Activated CD4-positive, CD25-positive, alpha-beta regulatory T cell treated with anti-CD3 and anti-CD28 coated beads, Interleukin-2, amount 50 U/mL, for 16 hours (primary cell): ENCODE measurements at places on chromosomes 13 and 19.

- no peak for DNase-seq
Measured at GRCh38 chr19:5309438-5310204, 31.0 kb downstream of the PTPRS start.

GRCh38 chr13:36737524-36738083, 63.8 kb downstream of the SERTM1 start:
- no peak for DNase-seq

DNA sequence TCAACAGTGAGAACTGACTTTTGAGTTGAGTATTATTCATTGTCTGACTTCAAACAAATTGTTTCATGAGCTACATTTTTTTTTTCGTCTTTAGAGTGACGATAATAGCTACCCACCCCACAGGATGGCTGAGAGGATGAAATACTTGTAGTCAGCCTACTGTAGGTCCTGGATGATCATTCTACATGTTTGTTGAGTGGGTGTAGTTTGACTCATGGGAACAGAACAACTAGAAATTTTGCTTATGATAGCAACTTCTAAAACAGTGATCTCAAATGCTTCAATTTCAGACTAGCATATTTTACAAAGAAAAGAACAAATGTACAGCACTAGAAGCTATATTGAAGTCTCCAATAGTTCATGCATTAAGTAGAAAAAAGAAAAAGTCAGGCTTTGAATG, 651.8 kb downstream of the PCDH9 start:
- no peak for DNase-seq

GRCh38 chr19:58471736-58472135, 4.4 kb upstream of the ZNF446 start:
- no peak for DNase-seq

DNA sequence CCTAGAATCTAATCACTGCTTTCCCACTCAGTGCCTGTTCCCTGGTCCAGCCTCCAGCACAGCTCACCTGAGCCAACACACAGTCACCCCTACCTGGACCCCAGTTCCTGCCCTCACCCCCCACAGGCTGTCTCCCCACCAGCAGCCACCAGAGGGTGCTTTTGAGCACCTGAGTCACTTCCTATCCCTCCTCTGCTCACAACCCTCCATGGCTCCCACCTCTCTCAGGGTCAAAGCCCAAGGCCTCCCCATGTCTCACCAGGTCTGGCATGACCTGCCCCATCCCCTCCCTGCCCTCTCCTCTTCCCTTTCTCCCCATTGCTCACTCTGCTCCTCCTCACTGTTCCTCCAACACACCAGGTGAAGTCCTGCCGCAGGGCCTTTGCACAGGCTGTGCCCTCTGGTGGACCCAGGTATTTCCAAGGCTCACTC, 7.1 kb upstream of the DPP9 start:
- DNase-seq: peak; percentile 38

DNA sequence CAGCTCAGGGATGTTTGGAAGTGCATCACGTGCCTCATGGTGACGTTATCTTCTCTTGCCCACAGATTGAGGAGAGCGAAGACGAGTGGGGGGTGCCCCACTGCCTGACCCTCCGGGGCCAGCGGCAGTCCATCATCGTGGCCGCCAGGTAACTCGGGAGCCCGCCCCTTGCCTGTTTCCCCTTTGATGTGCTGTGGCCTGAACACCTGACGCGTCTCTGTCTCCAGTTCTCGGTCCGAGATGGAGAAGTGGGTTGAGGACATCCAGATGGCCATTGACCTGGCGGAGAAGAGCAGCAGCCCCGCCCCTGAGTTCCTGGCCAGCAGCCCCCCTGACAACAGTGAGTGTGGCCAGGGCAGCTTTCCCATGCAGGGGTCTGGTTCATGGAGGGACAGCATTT, 137.0 kb downstream of the STK24 start:
- DNase-seq: no peak

DNA sequence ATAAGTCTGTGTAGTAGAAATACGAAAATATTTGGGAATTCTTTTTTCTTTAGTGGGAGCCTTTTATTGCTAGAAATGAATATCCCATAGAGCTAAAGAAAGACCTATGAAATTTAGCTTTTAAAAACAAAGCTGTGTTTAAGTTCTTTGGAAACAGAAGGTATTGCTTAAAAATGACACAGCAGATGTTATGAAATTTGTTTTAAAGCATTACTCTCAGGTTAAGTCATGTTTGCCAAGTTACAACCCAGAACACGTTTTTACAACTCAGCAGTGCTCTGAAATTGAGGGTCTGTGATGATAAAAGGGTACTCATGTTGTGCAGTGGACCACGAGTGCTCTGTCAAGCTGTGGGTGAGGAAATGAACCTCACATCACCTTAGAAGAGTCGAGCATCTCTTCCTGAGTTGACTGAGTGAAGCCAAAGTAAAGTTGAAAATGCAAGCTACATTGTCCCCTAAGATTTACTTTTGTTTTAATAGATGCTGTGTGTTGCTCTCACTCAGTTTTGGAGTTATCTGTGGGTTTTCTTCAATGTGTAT, 161.1 kb downstream of the SHISA2 start:
- DNase-seq: no peak

GRCh38 chr19:4728871-4729270, 5.2 kb upstream of the DPP9 start:
- DNase-seq: no peak

DNA sequence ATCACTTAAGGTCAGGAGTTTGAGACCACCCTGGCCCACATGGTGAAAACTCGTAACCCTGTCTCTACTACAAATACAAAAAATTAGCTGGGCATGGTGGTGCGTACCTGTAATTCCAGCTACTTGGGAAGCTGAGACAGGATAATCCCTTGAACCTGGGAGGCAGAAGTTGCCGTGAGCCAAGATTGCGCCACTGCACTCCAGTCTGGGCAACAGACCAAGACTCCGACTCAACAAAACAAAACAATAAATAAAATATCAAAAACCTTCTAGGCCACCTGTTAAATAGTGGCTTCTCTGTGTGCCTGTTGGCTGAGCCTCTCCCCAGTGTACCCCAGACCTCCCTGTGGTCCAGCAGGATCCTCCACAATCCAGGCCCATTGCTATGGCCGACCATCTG, 3.3 kb upstream of the PSMD8 start:
- DNase-seq: no peak

DNA sequence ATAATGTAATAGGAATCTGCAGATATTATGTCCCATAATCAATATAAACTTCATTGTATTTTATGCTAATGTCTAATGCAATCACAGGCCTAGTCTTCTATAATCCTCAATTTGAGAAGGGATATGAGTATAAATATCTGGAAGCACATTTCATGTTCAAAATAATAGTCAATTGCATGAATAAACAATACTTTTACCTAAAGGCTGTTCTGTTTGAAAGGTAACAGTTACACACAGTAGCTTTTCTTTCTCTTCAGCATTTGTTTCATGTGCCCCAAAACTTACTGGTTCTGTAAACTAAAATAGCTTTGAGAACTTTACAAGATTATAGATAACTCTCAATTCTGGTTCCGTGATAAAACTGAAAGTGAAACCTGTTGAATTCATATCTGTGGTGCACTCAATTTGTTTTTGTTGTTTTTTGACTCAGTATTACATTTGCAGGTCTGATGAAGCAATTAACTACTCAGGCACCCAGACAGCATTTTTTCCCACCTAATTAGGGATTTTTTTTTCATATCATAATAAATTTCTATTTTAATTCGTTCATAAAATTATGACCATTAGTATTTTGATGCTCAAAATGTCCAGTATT, 1193.8 kb downstream of the SLITRK1 start:
- DNase-seq: no peak

GRCh38 chr19:58366585-58367430, 4.3 kb upstream of the ZNF497 start:
- no peak for DNase-seq

- DNase-seq: no peak
Measured at GRCh38 chr19:35587321-35587720, 1.3 kb downstream of the PMIS2 start.

- DNase-seq: no peak
Measured at GRCh38 chr19:49930483-49931011, 1.2 kb upstream of the NUP62 start.

GRCh38 chr19:2474232-2475017, 1.5 kb upstream of the GADD45B start:
- DNase-seq: peak; percentile 77

- no peak for DNase-seq
Measured at GRCh38 chr13:26787961-26788360, 27.4 kb upstream of the GPR12 start.

DNA sequence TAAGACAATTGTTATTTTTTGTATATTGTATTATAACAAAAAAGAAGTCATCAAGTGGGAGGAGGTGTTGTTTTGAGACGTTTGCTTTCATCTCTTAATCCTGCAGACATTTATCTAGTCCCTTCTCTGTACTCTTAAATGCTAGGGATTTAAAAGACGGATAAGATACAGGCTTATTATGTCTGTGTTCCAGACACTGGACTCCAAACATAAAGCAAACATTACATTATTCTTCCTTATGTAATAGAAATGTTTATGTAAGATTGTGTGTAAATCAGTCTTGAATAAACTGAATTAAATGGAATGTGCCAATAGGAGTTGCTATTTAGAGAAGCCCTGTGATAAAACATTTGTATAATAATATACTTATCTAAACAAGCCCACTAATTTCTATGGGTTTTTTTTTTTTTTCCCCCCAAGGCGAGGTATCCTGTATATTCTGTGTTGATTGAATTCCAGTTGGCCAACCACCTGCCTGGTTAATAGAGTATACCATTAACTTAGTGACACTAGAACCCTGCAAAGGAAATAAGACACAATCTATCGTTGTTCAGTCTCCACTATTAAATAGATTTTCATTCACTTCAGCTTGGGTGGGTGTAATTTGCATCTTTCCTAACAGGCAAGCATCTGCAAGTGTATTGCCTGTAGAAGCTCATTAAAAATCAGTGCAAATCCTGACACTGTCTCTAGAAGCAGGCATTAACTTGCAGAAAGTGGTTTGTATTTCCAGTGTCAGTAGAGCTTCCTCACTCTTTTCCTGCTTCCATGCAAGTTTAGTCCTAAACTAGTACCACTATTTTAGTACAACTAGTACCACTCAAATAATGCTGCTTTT, 69.0 kb downstream of the LRCH1 start:
- no peak for DNase-seq

DNA sequence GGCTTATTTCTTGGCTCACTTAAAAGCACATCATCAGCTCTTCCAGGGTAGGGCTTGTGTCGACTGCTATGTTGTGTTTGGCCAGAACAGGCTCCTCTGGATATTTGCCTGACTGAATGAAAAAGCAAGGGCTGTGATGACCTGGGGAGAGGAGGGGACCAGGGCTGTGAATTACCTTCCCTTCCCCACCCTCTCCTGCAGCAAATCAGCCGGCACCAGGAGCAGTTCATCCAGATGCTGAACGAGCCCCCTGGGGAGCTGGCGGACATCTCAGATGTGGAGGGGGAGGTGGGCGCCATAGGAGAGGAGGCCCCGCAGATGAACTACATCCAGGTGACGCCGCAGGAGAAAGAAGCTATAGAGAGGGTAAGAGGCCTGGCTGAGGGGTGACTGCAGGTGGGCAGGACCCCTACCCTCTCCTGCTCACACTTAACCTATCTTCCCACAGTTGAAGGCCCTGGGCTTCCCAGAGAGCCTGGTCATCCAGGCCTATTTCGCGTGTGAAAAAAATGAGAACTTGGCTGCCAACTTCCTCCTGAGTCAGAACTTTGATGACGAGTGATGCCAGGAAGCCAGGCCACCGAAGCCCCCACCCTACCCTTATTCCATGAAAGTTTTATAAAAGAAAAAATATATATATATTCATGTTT, 4.4 kb downstream of the GADD45GIP1 start:
- DNase-seq: no peak

- DNase-seq: no peak
Measured at GRCh38 chr19:37513397-37513796, 6.7 kb downstream of the ZNF793 start.

DNA sequence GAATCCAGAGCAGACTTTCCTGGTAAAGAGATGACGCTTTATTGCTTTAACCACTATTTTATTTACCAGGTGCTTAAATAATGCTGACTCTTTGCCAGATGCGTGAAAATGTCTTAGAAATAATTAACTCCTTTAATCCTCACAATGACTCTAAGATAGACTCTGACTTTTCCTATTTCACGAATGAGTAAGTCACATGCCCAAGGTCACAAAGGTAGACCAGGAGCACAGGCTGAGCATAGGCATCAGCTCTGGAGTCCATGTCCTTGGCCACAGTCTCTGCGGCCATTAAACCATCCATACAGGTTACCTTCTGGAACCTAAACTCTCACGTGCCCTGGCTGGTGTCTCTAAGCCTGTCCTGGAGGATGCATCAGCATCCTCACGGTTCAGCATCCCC, 87.3 kb downstream of the ERCC5 start:
- DNase-seq: no peak

GRCh38 chr13:34127523-34127922, 309.6 kb downstream of the RFC3 start:
- DNase-seq: no peak

DNA sequence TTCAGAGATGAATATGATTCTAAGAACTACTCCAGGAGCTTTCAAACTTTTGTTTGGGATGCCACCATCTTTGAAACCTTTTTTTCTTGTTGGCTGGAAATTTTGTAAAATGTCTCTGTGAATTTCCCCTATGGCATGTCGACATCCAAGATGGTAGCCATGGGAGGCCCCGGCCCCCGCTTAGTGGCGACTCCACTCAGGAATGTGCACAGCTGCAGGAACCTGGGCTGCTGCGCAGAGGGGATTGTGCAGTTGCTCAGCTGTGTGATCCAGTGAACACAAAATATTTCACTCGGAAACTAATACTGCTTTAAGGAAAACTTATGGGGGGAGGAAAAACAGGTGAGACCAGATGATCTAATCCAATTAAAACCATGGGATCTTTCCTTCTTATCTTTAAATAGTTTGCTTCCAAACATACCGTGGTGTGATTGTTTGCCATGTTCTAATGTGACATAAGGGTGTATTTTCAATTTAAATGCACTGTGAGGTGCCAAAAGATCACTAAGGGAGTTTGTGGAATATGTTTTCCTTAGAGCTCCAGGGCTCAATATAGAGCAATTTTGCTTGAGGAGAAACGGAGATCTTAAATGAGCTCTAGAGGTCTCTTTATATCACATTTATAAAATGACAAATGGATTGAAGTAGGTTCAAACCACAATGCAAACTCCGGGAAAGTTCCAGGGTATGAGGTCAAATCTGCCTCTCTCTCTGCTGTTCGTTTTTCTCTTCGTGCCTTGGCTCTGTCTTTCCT, 497.7 kb downstream of the FGF9 start:
- no peak for DNase-seq

DNA sequence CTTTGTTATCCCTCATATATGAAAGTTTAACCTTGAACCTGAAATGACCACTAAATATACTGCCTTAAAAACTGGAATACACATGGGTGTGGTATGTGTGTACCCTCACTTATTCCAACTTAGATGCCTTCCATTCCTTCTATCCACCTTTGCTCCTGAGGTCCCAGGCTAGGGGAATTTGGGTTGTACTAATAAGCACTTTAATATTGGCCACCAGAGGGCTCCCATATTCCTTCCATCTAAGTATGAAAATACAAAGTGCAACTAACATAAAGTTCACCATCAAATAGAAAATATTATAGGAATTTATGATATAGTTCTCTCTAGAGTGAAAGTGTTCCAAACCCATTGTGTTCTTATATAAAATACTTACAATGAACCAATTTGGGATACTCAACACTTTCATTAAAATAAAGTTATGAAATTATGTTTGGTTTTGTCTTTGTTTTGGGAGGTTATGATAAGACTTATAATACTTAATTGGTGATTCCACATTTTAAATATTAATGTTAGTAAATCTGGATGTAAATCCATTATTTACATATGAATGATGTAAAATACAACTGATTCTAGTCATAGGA, 62.3 kb downstream of the ITGBL1 start:
- no peak for DNase-seq
